ENCODE measurements at places on chromosomes 5 and 9. TPM values are rescaled to one million over a fixed set of nuclear protein-coding genes. Genes with fewer than 3 reads are reported as not detected.

MUSK gene
- not detected for total RNA-seq

GRCh38 chr5:172010278-172010677, 3.8 kb upstream of the FBXW11 start:
- peak; percentile 19 for DNase-seq

GRCh38 chr5:42494414-42494813, 71.2 kb downstream of the GHR start:
- no peak for DNase-seq

DNA sequence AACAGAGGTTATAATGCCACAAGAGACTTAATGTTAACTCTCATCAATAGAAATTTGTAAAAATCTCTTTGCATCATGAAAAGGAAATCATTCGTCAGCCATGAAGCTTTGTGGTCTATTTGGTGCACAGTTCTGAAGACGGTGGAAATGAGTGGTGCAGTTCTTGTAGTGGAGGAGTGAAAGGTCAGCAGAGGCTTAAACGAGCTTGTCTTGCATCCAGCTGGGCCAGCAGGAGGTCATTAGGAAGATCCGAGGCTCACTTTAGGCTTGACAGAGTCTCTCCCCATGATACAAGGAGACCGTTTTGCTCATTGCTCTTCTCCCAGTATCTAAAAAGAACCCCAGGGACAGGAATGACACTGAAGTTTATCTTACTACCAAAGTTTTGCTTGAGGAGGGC, 440.8 kb downstream of the BNC2 start:
- DNase-seq, result no peak

DNA sequence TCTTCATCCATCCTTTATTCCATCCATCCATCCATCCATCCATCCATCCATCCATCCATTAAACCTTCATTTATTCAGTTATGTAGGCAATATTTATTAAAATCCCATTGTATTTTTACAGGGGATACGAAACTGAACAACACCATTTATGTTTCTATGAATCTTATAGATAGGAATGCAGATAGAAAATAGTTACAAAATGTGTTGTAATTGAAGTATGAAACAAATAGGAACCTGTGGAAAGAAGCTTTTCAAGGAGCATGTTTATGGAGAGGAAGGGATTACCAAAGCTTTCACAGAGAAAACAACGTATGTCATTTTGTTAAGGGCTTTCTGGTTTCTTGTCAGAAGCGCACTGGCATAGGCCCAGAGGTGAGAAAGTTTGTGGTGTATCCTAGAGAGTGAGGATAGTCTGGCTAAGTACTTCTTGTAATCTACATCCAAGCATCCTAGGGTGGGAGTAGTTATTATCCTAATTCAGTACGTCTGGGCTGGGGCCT, 184.0 kb downstream of the CNTLN start:
- DNase-seq, result peak; percentile 13

- peak; percentile 79 for DNase-seq
Measured at GRCh38 chr5:151223447-151224264, at the start of gene CCDC69. Gene CCDC69 (minus strand): TSS chr5:151224092. CDS start chr5:151223970, 122 bp downstream.

GRCh38 chr9:91265514-91265913, 96.2 kb downstream of the AUH start:
- DNase-seq, result no peak

- DNase-seq, result no peak
Measured at GRCh38 chr9:134929193-134930158, 11.8 kb upstream of the FCN1 start.
